Epithelial cell of proximal tubule (primary cell): ENCODE measurements at places on chromosomes 6 and 20. TPM values are rescaled to one million over a fixed set of nuclear protein-coding genes. Genes with fewer than 3 reads are reported as not detected.

GRCh38 chr6:160858886-160859285 lies 132.7 kb upstream of the MAP3K4 start:
- no peak for DNase-seq

DNA sequence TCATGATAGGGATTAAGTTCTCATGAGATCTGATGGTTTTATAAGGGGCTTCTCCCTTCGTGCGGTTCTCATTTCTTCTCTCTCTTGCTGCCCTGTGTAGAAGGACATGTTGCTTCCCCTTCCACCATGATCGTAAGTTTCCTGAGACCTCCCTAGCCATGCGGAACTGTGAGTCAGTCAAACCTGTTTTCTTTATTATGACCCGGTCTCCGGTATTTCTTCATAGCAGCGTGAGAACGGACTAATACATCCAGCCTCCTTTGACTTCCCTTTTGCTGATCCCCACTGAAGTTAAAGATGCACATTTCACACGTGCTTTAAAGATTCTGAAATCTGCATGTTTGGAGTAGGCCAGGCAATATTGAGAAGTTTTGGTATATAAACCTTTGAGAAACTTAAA lies 543.1 kb downstream of the PRKN start:
- no peak for DNase-seq

DNA sequence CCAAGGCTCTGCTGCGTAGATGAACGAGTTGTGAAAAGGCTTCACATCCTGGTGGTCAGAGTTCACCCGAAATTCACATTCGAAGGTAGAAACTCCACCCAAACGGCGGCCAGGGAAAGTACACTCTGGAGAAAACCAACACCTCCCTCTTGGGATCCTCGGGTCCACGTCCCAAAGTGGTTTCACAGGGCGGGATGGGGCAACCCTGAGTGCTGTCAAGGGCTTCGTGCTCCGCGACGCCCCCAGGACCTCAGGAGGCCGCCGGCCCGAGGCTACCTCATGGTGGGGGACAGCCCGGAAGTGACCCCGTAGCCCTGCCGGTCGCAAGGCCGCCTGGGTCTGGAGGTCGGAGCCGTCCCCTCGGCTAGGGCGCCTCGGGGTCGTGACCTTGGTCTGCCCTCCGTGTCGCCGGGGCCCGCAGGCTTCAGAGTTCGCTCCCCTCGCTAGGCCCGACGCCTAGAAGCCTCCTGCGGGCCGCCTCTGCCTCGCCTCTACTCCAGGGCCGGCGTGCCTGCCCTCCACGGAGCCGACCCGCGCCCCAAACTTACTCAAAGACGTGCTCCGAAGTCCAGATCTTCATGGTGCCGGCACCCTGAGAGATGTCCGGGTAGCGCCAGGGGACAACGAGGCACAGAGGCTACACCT lies at the start of gene PRELID3B:
Gene PRELID3B, minus strand, starts transcription at position 636 of the 645 bp plus-strand sequence. Its CDS starts 56 bp downstream, at position 580.
- DNase-seq: no peak

GRCh38 chr6:107868867-107869611 lies 44.9 kb upstream of the SCML4 start:
- no peak for DNase-seq

DNA sequence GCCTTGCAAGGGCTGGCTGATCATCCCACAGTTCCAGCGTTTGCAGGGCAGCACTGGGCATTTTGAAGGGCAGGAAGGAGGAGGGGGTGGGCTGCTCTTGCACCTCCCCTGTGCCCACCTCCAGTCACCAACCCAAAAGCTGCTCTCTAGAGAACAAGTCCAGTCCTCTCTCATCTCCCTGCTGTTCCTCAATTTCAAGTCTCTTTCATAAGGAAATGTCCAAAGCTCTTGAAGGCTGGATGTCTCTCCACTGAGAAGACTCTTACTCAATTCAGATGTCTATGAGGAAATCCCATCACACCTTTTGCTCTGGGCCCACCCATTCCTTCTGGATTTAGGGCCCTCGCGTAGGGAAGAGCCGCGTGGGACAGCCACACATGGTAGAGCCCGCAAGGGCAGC lies 31.7 kb downstream of the WRNIP1 start:
- DNase-seq: no peak

GRCh38 chr6:149212892-149213801 lies 104.4 kb upstream of the TAB2 start:
- no peak for DNase-seq

- DNase-seq: no peak
Observed at GRCh38 chr20:33465481-33466302, 22.1 kb upstream of the SNTA1 start.

DNA sequence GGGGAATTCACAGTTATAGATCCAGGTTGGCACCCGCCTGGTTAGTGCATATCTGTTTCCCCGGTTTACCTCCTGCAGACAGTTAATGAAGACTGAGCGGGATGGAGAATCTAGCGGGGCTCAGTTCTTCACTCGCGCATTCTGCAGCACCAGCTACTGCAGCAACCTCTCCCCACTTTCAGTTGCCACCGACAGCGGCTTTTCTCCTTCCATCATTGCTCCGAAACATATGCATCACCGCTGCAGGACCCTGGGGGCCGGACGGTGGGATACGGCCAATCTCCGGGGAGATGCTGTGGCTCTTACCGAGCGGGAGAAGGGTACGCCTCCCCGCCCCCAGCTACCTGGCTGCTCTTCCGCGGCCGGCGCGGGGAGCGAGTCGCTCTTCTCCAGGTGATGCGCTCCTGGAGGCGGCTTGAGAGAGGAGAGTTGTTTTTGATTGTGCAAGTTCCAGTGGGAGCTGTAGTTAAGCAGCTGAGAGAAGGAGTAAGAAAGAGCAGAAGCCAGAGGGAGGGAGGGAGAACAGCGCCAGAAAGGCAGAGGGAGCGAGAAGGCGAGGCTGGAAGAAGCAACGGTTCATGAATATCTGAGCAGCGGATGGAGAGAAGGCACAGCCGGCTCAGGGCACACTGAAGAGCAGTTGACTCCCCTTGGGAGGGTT lies at the start of gene SGK1:
Gene SGK1, minus strand, starts transcription at position 642 of the 661 bp plus-strand sequence. CDS start 652 bp downstream, outside the sequence.
- no peak for DNase-seq

DNA sequence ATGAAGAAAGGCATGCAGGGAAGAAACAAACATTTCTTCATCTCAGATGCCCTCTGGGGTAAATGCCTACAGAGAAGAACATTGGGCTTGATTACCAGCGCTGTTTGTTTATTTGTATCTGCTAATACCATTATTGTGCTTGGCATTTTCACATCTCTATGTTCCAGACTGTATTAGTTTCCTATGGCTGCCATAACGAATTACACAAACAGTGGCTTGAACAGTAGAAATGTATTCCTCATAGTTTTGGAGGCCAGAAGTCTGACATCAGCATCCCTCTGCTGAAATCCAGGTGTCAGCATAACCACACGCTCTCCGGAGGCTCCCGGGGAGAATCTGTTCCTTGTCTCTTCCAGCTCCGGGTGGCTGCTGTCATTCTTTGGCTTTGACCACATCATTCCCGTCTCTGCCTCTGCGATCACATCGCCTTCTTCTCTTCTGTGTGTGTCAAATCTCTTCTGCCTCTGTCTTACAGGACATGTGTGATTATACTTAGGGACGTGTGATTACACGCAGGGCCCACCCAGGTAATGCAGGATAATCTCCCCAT lies 241.6 kb upstream of the SUPT3H start:
- DNase-seq: no peak

- no peak for DNase-seq
Observed at GRCh38 chr6:27700337-27700736, 211.9 kb downstream of the OR2B2 start.

DNA sequence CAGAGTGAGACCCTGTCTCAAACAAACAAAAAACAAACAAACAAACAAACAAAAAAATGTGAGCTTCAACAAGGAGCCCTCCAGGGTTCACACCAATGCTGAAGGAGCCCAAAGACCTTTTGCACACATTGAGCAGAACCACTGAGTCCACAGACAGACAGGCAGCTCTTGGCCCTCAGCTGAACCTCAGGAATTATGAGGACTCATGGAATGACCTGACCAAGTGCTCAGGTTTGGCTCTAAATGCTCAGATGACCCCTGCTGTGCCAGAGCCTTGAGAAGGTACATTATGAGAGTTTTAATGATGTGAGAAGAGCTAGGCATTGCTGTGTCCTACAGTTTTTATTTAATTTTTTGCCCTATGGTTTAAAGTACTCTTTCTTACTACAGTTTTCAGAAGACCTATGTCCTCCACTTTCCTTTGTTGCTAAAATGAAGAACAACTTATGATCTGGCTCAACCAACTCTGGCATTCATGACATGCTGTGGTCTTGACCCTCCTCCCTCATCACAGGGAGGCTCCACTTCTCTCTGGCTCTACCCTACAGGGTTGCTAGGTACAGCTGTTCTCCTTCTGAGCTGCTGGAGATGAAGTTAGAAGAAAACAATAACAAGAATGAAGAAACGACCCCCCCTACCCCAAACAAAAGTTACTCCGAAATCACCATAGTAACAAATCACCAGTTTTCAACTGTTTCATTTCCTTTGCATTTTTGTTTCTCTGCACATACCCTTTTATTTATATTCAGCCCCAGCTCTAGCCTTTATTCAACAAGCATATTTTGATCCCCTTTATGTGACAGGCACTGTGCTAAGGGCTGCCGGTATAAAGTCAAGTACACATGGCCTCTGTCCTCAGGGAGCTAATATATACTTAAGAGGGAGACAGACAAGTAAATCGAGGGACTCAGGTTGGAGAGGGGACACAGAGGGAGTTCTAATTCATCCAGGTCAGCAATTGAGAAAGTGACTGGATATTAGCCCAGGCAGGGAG lies 128.7 kb upstream of the TRAF3IP2 start:
- DNase-seq: no peak

- DNase-seq: no peak
Observed at GRCh38 chr20:34639755-34640222, 37.1 kb downstream of the PIGU start.

DNA sequence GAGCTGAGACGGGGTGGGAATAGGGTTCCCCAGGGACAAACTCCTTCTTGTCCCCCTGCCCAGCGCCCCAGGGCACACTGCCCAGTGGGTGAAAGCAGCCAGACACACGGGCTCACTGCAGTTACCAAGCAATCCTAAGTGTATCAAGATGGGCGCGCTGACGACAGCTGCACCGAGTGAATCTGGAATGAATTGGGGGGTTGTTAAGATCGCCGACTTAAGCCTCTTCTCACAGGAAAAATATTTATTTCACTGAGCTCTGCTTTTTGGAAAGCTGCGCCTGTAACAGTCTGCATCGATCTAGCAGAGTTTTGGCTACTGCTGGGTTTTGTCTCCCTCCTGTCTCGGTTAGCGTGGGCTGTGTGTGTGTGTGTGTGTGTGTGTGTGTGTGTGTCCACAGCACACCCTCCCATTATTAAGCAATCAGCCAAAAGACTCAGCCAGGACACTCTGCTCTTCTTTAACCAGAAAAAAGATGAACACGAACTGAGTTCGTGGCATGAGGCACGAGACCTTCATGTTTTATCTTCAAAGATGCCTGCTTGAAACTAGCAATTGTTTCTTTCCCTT lies 35.9 kb downstream of the RIPOR3 start:
- DNase-seq: no peak

SLC16A10 gene
- total RNA-seq: 0.63 and 1.9 TPM in 2 replicates

MTCH1 gene
- 235 and 275 TPM in 2 replicates for total RNA-seq

USP49 gene
- total RNA-seq: 0.94 and 2.7 TPM in 2 replicates

RIPPLY2 gene
- not detected in 2 replicates for total RNA-seq

DZANK1 gene
- 1.3 and 1.4 TPM in 2 replicates for total RNA-seq

SLC22A3 gene
- total RNA-seq: 2.2 and 4.2 TPM in 2 replicates
